ENCODE measurements at places on chromosomes 3 and 15. TPM values are rescaled to one million over a fixed set of nuclear protein-coding genes. Genes with fewer than 3 reads are reported as not detected.
A peak's percentile ranks its signal among the peaks of the same experiment; 100 is the strongest.

DNA sequence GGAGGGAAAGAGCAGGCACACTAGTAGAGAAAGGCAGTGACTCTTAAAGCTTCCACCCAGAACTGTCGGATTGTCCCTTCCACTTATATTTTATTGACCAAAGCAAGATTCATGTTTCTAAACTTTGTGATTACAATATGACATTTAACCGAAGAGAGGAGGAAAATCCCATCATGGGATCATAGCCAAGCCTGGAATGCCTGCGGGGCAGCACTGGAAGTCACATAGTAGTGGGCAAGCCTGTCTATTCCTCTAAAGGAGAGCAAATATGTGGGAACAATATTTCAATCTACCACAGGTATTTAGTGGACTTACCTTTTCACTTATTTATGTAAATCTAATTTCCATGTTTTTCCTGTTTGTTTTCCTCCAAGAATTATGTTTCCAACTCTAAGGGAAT is 3.8 kb upstream of the TMOD3 start:
- no peak for DNase-seq

The CYP19A1 gene
- not detected for polyA plus RNA-seq

GRCh38 chr15:78000091-78000926 is 77.2 kb downstream of the TBC1D2B start:
- DNase-seq: no peak

DNA sequence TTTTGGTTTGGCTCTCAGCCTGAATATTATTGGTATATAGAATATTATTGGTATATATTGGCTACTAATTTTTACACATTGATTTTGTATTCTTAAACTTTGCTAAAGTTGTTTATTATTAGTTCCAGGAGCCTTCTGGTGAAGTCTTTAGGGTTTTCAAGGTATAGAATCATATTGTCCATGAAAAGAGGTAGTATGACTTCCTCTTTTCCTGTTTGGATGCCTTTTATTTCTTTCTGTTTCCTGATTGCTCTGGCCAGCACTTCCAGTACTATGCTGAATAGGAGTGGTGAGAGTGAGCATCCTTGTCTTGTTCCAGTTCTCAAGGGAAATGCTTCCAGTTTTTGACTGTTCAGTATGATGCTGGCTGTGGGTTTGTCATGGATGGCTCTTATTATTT is 107.3 kb upstream of the LIPC start:
- DNase-seq: no peak

DNA sequence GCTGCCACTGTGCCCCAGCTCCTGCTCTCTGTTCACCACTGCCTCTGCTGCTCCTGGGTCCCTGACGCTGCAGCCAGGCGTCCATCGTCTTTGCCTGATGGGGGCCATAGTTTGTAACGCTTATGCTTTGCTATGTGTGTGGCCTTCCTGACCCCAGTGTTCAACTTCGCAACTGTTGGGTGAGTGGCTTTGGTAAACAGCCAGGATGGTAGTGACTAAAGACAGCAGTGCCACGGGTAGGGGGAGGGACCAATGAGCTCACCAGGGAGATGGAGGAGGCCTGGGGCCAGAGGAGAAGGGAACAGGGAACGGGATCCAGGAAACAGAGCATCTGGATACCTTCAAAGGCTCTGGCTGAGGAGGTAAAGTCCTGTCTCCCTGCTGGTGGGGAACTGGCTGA is 75.9 kb upstream of the ALDH1L1 start:
- DNase-seq: no peak

The LYZL4 gene
- polyA plus RNA-seq: not detected

The GHRL gene
- 69.0 TPM for polyA plus RNA-seq

The SLC35G2 gene
- polyA plus RNA-seq: 4.3 TPM

The FSTL1 gene
- polyA plus RNA-seq: 451 TPM

The ITIH1 gene
- 0.15 TPM for polyA plus RNA-seq

- DNase-seq: no peak
Observed at GRCh38 chr3:42572278-42572677, 9.5 kb downstream of the SEC22C start.

The WNT7A gene
- polyA plus RNA-seq: 0.55 TPM

GRCh38 chr15:75725006-75725718 is 12.5 kb upstream of the CSPG4 start:
- no peak for DNase-seq

The SLC15A2 gene
- 18.5 TPM for polyA plus RNA-seq

The LTF gene
- 4.9 TPM for polyA plus RNA-seq

The GOLGA6A gene
- 0.86 TPM for polyA plus RNA-seq

DNA sequence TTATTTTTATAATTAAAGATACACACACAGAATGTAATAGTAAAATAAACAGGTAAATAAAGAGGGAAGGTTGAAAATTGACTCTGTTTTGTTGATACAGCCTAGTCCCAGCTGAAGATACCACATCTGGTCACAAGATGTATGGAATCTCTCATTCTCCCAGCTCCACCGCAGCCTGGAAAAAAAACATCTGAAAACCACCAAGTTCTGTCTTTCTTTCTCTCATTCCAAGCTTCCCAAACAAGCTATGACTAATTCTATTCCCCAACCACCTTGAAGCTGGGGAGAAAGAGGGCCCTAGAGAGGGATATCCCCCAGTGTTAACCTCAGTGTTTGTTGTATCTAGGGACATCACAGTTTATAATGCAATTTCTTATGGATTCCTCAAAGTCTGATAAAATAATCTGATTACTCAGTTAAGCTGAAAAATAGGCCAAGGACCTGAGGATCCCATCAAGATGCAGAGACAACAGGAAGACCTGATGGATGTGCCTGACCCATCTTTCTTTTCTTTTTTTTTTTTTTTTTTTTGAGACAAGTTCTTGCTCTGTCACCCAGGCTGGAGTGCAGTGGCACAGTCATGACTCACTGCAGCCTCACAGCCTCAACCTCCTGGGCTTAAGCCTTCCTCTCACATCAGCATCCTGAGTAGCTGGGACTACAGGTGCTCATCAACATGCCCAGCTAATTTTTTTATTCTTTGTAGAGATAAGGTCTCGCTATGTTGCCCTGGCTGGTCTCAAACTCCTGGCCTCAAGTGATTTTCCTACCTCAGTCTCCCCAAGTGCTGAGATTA is 38.1 kb downstream of the SRGAP3 start:
- DNase-seq: no peak

- no peak for DNase-seq
Observed at GRCh38 chr3:30634761-30635735, 28.6 kb downstream of the TGFBR2 start.

The TBC1D5 gene
- 55.2 TPM for polyA plus RNA-seq

GRCh38 chr15:100941536-100941935 is 22.4 kb downstream of the LRRK1 start:
- DNase-seq: no peak

DNA sequence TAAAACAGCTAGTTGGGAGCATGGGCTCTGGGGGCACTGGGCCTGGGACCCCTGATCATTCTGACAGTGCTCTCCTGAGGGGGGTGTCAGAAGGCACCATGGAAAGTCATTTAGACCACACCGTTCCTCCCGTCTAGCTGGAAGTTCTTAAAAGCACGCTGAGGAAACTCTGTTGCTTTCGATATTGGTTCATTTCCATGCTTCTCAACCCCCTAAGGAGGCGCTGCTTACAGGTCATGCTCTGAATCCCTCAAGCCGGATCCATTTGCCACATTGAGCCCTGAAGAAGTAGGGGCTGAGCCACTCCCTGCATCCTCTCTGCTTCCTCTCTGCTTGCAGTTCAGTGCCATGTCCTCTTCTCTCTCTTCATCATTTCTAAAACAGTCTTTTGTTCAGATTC is 187.2 kb downstream of the CACNA2D3 start:
- DNase-seq: no peak

DNA sequence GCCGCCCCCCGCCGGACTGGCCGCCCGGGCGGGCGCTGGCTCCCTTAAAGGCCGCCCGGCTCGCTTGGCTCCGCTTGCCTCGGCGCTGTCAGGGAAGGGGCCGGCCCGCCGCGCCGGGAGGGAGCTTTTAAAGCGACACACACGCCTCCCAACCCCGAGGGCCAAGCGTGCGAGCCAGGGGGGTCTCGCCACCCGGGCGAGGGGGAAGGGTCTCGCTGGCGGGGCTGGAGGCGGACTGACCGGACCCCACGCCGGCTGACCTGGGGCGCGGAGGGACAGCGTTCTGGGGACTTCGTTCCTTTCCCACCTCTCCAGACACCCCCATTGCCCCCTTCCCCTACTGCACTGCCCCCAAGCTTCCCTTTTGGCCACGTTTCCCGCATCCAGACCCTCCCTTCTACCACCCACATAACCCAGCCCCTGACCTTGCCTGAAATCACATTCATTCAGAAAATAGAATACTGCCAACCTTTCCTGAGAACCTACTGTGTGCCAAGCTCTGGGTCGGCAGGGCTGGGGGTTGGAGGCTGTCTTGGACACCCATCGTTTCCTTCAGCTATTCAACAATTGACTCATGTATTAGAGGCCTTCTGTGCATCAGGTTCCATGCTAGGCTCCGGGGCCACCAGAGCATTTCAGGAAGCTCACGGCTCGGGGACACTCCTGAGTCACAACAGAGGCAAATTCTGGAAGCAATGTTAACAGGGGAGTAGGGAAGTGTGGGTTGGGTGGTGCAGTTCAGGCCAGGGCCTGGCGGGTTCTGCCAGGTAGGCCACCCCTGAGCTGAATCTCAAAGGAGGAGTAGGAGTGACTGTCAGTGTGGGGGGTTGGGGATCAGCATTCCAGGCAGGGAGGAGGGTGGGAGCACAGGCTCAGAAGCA is at the start of gene INSYN1:
Gene INSYN1, minus strand, starts transcription at position 102 of the 881 bp plus-strand sequence. CDS start 2,221 bp downstream, outside the sequence.
- DNase-seq: peak; percentile 56

GRCh38 chr3:187947927-187948682 is 202.8 kb upstream of the BCL6 start:
- no peak for DNase-seq

DNA sequence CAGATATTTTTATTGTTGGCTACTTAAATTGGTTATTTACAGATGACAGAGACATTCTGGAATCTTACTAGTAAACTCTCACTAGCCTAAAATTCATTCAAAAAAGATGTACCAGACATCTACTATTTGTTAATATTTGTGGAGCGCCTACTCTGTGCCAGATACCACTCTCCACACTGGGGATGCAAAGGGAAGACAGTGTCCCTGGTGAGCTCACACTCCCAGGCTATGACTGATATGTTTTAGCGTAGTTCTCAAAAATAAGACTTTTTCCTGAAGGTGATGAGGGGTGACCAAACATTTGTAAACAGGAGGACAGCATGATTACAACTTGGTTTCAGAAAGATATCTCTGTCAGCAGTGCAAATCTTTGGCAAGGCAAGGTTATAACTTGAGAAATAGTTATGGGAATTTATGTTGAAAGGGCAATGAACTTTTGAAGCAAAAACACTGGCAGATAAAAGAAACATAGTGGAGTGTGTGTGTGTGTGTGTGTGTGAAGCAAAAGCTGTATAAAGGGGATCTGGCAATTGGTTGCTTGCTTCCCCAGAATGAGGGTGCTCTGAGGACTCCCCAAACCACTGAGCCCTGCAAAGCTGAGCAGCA is 51.2 kb downstream of the HACD2 start:
- no peak for DNase-seq

DNA sequence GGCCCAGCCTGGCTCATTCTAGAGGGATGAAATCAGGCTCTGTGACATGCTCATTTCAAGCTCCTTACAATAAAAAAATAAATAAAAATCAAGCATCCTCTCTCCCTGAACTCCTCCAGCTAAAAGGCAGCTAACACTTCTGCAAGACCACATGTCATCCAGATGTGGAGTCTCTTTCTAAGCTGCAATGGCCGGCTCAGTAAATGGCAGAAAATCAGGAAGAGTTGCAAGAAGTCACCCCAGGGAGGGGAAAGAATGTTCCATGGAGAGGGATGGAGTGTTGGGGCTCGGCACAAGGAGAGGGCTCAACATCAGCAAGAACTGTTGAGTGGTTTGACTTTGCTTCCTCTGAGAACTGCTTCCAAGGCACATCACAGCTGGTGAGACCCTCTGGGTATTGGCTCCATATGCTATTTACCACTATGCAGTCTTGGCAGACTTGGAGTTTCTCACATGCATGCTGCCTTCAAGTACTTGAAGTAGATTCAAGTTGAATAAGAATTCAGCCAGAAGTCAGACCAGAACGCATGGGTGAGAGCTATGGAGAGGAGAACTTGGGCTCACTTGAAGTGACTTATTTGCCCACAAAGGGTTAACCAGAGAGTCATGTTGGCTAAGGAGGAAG is 689.0 kb downstream of the NTRK3 start:
- no peak for DNase-seq

DNA sequence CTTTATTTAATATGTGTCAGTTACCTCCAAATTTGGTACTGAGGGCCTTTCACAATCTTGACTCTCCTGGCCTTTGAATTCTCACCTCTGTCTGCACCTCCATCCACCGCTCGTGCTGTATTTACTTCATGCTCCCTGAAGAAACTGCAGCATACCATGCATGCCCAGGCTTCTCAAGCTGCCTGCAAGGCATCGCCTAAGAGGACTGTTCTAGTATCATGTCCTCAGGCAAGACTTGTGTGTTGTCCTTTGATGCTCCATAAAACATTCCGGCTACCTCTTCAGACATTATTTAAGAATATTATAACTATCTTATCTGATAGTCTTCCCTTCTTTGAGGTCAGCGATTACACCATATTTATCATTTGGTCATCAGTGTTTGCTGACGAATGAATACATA is 682.5 kb downstream of the NR2F2 start:
- no peak for DNase-seq

The AGTR1 gene
- 26.1 TPM for polyA plus RNA-seq

DNA sequence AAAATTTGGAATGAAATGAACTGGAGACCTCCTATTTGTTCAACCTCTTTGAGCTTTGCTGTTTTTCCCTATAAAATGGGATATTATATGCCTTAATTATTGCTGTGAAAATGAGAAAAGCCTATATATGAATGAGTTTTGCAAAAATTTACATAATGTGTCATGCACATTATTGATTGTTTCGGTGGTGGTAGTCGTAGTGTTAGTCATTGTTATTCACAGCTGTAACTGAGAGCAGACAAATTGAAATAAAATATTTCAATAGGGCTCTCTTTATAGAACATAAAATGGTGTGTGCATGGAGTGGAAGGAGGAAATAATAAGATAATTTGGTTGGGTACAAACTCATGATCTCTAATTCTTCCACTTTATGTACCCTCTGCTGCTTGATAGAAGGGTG is 153.7 kb upstream of the GADL1 start:
- no peak for DNase-seq

GRCh38 chr3:78048698-78049097 is 1008.8 kb downstream of the ROBO2 start:
- no peak for DNase-seq

The LMCD1 gene
- 81.8 TPM for polyA plus RNA-seq

DNA sequence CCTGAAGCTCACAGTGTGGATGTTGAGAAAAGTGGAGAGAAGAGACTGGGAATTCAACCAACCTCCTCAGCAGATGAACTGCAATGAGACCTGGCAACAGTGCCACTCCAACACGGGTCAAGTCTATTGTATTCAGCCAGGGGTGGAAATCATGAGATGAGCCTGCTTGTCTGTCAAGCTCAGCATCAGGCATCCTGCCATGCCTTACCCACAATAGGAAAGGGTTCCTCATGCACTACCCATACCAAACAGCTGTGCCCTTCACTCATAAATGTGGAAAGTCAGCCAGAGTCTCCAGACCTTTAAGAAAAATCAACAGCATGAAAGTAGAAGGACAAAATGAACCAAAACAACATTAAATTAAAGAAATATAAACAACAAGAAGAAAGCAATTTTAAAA is 542.1 kb downstream of the EPHB1 start:
- no peak for DNase-seq
